ENCODE measurements at places on chromosomes 7 and 10.

- no peak for DNase-seq
Observed at GRCh38 chr7:1513657-1514095, 9.5 kb upstream of the INTS1 start.

DNA sequence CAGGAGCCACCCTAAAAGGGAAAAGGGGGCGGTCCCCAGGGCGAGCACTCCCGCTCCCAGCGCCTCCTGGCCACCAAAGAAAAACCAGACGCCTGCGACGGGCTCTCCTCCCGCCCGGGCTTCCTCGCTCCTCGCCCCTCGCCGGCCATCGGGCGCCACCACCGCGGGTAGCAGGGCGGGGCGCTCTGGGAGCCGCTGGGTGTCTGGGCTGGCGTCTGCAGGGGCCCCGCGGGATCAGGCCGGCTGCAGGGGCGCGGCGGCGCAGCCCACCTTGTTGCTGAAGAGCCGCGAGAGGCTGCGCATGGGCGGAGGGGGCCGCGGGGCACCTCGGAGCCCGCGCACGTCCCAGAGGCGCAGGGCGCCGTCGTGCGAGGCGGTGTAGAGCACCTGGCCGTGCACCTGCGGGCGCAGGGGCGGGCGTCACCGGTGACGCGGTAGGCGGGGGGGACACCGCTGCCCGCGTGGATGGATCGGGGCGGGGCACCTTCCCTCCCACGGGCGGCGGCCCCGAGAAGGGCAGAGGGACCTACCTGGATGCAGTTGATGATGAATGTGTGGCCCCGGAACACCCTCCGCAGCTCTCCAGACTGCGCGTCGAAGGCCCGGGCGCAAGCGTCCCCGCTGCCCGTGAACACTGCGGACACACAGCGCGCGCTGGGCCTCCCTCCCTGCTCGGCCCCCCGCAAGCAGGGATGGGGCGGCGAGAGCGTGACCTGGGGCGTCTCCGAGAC lies 28.3 kb downstream of the WDR86 start:
- peak; percentile 37 for DNase-seq

DNA sequence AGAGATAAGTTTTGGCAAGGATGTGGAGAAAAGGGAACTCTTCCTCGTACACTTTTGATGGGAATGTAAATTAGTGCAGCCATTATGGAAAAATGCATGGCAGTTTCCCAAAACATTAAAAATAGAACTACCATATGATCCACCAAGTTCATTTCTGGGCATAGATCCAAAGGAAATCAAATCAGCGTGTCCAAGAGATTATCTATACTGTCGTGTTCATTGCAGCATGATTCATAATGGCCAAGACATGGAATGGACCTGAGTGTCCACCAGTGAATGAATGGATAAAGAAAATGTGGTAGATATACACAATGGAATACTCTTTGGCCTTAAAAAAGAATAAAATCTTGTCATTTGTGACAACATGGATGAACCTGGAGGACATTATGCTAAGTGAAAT lies 70.3 kb upstream of the RSU1 start:
- DNase-seq: no peak

- DNase-seq: peak; percentile 54
Observed at GRCh38 chr10:101290431-101290830, 61.2 kb upstream of the LBX1 start.

GRCh38 chr10:110617425-110618229 lies 26.5 kb upstream of the RBM20 start:
- peak; percentile 78 for DNase-seq

DNA sequence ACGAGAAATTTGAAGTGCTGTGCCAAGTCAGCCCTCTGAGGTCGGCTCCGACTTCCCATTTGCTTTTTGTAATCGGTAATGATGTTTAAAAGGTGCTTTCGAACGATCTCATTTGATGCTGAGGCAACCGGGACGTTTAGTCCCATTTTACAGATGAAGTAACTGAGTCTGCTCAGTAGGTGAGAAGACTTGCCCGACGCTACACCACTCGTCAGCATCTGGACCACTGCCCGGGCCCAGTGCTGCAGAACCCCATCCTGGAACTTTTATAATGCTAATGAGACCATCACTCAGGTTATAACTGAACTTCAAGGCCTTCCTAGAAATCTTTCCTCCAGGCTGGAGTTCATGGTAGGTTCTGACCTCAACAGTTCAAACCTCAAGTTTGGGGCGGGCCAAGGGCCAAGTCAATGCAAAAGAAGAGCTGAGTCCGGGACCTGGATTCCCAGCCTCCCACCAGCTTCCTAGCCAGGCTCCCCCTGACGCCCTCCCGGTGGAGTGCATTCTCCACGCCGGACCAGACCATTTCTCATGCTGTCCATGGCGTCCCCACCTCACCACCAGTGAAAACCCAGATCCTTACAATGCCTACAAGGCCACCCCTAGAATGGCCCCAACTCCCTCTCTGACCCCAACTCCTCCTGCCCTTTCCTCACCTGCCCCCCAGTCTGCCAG lies 699 bp upstream of the PDLIM1 start:
- DNase-seq: no peak

DNA sequence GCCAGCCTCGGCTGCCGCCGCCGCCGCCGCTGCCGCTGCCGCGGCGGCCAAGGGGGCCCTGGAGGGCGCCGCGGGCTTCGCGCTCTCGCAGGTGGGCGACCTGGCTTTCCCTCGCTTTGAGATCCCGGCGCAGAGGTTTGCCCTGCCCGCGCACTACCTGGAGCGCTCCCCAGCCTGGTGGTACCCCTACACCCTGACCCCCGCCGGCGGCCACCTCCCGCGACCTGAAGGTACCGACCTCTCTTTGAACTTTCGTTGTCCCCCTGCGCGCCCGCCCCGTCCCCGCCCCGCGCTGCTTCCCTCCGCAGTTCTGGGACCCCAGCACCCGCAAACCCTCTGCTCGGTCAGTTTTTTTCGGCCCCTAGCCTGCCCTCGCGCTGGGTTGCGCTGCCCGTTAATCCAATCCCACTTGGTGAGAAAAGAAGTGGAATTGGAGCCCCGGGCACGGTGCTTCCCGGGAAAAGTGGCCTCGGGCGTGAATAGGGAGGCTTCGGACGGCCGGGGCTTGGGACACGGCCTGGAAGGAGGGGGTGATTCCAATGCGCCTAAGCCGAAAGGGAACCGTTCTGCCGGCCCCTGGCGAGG lies 543 bp downstream of the HMX3 start:
- no peak for DNase-seq

DNA sequence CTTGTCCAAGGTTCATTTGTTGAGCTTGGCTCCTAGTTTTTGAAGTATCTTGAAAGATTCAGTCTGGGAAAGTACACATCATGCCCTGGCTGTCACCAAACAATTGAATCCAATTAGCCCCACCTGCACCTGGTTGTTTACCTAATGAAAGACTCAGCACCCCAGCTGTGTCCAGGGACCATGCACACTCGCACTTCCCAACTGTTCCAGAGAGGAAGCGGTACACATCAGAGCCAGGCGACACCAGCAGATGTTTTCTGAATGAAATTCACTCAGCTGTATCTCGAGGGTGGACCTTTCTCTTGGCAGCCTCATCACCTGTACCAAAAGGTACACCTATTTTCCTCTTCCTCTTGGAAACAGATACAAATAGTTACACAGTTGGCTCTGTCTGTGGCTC lies 216.4 kb upstream of the LRGUK start:
- peak; percentile 95 for DNase-seq

- no peak for DNase-seq
Observed at GRCh38 chr7:151077705-151078232, 2.8 kb downstream of the FASTK start.

- DNase-seq: no peak
Observed at GRCh38 chr7:12694817-12695216, 7.4 kb downstream of the ARL4A start.

GRCh38 chr7:90705391-90706071 lies 109.4 kb downstream of the CDK14 start:
- DNase-seq: no peak

DNA sequence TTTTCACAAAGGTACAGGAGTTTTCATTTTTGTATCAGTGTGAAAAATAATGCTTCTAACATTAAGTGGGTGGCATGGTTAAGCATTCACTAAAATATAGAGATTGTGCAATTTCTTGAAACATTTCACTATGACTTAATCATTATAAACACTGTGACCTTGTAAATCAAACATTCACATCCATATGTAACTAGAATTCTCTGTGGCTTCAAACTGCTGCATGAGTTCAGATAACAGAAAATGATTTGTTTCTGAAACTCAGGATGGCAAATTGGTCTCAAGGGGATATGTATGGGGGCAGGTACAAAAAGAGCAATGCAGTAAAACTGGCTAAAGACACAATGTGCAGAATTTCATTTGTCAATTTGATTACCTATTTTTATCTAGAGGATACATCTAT lies 3.8 kb downstream of the FAM133B start:
- DNase-seq: no peak

DNA sequence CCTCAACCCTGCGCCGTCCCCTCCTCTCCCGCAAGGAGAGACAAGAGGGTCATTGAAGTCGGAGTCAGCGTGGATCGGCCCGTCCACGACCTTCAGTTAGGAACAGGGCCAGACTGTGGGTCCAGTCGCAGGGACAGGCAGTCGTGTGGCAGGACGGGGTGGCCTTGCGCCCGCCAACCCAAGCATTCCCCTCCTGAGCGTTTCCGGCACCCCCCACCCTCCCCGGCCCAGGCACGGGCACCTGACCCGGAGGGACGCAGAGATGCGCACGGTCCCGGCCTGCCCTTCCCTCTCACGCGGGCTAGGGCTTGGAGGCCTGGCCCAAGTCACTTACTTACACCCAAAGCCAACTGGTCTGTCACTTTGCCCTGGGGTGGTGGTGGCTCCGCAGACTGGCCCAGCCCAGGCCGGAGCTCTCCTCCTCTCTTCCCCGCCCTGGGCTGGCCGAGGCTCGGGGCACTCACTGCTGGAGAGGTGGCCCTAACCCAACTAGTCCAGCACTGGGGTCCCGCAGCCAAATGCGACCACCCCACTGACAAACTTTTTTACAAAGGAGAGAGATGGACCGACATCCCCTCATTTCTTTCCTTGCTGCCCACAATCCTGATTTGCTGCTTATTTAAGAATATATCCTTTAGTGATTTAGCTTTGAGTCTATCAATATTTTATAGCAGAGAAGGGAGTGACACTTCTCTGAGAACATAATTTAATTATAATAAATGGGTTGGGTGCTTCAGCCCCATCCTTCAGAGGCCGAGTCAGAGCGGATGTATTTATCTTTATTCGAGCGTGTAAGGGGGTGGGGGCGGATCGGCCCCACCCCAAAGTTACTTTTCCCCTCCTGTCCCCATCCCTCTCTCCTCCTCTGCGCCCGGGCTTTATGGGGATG lies 1.2 kb upstream of the UNCX start:
- no peak for DNase-seq
